ENCODE measurements at places on chromosomes 5 and 9.

DNA sequence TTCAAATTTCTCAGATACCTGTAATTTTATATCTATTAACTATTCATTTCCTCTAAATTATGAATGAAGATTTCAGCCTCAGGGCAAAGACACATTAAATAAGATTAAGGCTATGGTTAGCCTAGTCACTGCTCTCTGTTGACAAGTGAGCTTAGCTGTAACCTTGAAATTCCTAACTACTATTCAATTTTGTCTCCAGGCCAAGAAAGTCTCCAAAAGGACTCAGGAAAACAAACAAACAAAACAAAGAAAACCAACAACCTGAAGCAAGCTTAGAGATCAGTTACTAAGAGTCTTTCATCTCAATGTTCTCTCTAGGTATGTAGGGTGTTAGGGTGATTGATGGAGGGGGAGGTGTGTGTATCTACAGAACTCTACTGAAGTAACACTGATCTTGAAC is 9.6 kb upstream of the CTNNAL1 start:
- no peak for DNase-seq

DNA sequence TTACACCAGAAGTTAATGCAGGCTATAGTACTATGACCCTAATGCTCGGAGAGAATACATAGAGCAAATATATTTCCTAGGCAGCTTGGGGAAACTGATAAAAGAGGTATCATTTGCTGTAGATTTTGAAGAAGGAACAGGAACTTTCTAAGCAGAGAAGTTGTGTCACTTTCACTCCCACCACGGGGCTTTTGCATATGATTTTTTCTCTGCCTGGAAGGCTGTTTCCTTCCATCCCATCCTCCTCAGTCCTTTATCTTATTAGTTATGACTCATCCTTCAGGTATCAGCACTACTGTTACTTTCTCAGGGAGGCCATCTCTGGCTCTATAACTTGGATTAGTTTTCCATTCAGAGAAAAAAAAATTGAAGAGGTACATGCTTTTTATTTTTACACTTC is 2006.1 kb upstream of the WWC1 start:
- DNase-seq: no peak

DNA sequence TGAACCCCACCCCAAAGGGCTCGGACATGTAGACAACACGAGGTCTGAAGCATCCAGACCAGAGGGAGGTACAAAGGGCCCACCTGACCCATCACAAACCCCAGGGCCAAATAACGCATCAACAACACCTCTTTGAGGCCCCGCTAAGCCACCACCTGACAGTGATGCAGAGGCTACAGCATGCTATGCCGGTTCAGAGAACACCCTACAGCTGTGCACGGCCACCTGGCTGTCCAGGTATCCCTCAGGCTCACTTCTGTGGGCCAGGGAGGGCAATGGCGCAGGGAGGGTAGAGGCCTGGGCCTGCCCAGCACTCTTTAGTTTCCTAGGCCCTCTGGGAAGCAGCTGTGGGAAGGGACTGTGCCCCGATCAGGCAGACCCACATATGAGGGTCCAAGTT is 190.1 kb downstream of the CDK5RAP2 start:
- no peak for DNase-seq

GRCh38 chr9:137721479-137721878 is 102.7 kb downstream of the EHMT1 start:
- DNase-seq: no peak

DNA sequence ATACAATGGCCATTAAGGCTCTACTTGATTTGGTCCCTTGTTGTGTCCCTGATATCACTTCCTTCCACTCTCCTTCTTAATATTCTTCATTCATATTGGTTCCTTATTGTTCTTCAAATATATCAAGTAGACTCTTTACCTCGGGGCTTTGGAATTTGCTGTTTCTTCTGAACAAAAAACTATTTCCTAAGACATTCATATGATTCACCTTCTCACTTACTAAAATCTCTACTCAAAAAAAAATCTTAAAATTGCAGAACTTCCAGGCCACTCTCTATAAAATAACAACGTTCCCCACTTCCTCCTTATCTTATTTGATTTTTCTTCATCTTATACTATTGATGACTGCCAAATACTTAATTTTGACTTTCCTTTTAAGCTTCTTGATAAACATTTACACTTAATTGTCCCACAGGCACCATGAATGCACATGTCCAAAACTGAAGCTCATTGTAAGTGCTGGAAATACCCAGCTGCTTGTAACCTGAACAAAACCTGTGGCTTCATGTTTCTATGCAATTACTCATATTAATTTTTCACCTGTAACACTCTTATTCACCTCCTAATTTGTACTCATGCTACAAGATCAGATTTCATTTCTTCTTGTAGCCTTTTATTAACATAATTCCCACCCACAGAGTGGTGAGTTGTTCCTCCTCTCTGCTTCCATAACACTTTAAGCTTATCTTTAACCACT is 58.4 kb upstream of the NUDT12 start:
- DNase-seq: no peak

DNA sequence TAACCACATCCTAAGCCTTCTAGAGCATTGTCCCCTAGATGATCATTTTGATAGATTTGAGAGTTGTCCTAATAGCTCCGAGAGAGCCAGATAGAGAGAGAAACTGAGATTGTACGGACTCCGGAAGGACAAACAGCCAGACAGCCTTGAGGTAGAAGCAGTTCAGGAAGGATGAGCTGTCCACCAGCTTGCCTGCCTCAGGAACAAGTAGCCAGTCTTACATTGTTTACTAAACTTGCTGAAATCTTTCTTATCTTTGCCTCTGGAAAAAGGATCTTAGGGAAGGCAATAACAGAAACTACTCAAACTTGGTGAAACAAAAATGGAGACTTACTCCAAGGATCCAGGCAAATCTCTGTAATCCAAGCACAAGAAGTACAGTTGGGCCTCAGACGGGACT is 39.0 kb upstream of the SAP30L start:
- DNase-seq: no peak

- no peak for DNase-seq
These were observed 1407.8 kb upstream of the C9orf72 start for GRCh38 chr9:28981129-28981528.

- no peak for DNase-seq
These were observed 25.9 kb downstream of the NDFIP1 start for GRCh38 chr5:142134331-142135010.

GRCh38 chr5:65914641-65915196 is 11.7 kb upstream of the ERBIN start:
- DNase-seq: no peak

DNA sequence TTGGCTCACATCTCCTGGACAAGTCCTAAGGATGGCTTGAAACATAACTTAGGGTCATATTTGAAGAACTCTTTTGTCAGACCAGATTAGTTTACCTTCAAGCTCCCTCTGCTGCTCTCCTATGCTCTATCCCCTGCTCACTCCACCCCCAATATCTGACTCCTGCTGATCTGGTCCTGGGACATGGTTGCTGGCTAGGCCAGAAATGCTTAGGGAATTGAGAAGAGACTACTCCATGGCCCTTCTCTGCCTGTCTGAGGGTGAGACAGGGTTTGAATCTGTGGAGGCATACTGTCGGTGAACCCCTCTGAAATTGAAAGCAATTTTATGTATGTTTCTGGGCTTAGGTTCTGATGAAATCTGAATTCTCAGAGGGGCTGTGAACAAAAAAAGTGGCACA is 3.3 kb downstream of the OTULIN start:
- no peak for DNase-seq

DNA sequence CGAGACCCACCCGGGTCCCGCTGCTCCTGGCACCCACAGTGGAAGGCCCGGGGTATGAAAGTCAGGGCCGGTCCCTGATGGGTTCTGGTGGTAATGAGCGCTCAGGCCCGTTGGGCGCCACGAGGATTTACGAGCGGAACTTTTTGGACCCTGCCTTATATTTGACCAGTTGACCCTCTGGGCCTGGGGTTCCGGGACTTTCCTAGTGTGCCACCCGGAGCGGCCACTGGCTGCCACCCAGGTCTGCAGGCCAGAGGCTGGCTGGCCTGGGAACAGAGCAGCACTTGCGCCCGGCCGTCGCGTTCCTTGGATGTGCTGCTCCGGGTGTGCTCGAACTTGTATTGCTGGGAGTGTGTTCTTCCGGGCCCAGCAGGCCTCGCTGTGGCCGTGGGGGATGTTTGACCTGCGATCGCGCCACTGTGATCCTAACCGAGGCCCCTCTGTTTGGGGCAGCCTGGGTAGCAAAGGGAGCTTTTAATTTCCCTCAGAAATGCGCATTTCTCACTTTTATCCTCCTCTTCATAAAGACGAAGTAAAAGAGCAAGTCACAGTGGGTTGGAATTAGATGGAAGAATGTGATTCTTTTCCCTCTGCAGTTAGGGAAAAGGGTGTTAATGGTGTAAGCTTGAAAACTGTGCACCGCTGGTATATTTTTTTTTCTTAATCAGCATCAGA is 1.2 kb downstream of the F2RL1 start:
- no peak for DNase-seq

GRCh38 chr5:177312649-177313181 is 1.0 kb upstream of the MXD3 start:
- DNase-seq: peak; percentile 18

DNA sequence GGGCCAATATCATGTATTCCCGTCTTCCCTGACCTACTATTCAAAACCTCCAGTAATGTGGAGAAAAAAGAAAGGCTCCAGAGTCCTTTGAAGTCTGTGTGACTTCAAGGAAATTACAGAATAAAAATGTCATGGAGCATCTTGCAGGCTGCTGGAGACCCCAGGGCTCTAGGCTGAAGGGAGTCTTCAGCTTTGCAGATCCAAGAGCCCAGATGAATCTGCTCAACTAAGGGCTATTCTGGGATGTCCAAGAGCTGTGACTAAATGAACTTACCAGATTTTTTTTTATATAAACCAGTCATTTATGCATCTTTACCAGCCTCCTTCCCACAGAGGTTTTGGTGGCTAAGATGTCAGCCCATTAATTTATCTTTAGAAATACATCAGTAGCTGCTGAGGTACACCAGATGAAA is 167.3 kb downstream of the MUSK start:
- no peak for DNase-seq

DNA sequence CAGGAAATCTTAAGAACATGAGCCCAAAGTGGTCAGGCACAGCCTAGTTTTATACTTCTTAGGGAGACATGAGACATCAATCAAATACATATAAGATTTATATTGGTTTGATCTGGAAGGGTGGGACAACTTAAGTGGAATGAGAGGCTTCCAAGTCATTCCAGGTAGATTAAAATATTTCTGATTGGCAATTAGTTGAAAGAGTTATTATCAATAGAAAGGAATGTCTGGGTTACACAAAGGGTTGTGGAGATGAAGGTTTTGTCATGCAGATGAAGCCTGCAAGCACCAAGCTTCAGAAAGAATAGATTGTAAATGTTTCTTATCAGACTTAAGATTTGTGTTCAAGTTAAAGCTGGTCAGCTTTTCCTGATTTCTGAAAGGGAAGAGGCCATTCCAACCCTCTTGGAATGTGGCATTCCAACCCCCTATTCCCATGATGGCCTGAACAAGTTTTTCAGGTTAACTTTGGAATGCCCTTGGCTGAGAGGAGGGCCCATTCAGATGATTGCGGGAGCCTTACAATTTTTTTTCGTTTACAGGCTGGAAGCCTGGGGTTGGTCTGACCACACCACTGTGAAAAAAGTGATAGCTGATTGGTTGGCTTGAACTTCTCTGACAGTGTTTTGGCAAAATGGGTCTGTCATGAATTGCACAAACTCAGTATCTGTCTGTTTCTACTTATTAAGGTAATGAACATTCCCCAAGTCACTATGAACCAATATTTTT is 245.6 kb upstream of the RAI14 start:
- DNase-seq: no peak

DNA sequence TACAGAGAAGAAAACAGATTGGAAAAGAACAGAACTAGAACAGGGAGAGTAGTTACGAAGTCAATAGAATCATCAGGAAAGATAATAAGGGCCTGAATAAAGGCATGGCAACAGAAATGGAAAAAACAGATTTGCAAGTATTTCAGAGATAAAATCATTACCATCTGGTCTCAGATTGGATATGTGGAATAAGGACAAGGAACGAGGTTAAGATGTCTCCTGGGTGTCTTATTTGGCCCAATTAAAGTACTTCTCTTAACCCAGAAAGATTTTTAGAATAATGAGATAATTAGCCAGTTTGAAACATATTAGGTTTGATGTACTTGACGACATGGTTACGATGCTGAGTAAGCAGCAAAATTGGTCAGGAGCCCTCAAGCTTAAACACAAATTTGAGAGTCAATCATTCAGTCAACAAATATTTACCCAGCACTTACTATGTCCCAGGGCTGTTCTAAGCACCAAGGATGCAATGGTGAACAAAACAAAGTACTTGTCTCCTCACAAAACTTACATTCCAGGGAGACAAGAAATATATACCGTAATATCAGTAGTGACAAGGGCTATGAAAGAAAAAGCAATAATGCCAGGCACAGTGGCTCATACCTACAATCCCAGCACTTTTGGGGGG is 18.3 kb downstream of the RICTOR start:
- DNase-seq: no peak

GRCh38 chr5:96957254-96958049 is 21.6 kb downstream of the LNPEP start:
- no peak for DNase-seq

DNA sequence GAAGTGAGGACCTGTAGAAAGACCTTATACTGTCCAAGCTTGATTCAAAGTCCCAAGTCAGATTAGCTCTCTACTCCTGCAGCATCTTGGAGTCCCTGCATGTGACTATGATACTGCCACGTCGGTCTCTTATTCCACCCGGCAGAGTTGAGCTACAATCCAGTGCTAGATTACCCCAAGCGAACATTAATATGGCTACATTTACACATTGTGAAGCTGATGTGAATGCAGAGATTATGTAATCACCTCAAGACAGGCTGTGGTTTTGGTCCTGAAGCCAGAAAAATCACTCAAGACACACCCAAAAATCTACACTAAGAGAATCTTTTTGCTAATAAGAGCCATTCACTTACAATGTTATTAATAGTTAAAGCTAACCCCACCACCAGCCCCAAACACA is 116.7 kb downstream of the GNA14 start:
- DNase-seq: no peak

DNA sequence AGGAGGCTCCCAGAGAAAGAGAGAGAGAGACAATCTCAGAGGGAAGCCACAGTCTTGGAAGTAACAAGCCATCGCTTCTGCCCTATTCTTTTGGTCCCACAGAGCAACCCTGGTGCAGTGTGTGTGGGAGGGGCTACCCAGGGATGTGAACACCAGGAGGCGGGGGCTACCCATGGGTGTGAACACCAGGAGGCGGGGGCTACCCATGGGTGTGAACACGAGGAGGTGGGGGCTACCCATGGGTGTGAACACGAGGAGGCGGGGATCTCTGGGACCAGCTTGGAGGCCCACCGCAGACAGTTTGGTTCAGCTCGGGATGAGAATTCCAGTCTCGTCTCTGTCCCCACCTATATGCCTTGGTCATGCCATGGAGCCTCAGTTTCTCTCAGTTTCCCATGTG is 44.9 kb downstream of the HMCN2 start:
- DNase-seq: no peak

DNA sequence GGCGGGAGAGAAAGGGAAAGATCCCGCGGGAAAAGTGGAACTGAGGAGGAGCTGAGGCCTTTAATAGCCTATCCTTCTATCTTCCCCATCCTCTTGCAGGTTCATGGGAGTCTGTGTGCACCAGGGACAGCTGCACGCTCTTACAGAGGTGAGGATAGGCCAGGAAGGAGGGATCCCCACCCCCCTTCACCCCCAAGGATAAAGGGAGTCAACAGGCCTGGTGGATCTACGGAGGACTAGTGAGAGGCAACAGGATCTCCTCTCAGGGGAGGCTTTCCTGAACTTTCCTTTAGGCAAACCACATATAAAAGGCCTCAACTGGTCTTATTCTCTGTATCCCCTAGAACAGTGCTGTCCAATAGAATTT is 1.1 kb downstream of the TESK1 start:
- no peak for DNase-seq
